ENCODE measurements at places on chromosomes 5 and 9.

GRCh38 chr9:115341426-115341825 is 223.5 kb upstream of the TNC start:
- DNase-seq = no peak

DNA sequence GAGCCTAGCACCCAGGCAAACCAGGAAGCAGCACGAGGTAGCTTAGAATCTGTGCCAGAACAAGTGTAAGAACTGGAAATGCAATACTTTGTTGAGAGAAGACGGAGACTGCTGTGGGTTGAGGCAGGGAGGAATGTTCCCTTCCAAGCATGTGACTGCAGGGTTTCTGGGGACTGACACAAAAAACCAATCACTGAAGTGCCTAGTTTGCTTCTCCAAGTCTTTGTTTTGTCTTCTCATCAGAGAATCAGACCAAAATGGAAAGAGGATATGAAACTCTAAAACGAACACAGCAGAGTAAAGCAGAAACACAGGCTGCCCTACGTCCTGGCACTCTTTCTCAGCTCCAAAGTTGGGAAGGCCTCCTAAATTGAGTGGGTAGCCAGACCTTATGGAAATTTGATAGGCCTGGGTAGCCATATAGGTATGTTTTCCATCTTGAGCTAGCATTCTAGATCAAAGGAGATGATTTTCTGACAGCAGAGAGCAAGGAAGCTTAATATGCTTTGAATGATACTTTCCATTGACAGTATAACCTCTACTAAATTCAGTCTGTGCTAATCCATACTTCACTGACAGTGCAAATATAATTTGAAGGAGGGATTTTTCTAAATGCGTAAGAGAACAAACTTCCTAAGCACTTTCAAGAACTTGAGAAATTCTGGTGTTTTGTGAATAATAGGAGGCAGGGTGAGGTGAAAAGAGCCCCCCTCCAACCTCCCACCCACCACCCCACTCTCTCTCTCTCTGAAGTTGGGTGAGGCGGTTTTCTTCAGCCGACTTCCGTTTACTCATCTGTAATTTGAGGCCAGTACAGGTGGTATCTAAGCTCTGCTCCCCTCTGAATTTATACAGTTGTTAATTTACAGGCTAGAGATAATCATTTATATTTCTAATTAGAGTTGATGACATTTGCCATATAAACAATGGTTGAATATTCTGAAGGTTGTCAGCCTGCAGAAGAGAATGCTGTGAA is 5.5 kb downstream of the ADRB2 start:
- DNase-seq = no peak

DNA sequence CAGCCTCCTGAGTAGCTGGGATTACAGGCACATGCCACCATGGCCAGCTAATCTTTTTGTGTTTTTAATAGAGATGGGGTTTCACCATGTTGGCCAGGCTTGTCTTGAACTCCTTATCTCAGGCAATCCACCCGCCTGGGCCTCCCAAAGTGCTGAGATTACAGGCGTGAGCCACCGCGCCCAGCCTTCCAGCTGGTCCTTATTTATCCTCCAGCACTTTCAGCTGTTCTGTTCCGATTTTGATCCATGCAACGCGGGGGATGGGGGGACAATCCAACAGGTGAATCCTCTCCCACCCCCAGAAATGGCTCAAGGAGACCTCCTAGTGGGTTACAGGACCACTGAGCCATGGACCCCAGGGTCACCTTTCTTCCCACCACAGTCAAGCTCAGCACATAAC is 14.7 kb upstream of the CDKN2AIPNL start:
- no peak for DNase-seq

DNA sequence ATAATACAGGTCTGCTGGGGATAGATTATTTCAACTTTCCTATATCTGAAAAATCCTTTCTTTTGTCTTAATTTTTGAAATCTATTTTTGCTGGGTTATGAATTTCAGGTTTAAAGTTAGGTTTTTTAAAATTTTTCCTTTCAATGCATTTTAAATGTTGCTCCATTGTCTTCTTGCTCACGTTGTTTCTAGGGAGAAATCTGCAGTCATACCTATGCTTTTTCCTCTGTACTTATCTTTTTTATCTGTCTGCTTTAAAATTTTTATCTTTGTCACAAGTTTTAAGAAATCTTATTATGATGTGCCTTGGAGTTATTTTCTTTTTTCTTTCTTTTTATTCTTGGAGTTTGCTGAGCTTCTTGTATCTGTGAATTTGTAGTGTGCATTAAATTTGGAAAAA is 412.0 kb upstream of the KIF2A start:
- no peak for DNase-seq

GRCh38 chr5:54624805-54625568 is 107.4 kb downstream of the SNX18 start:
- no peak for DNase-seq

GRCh38 chr9:135883410-135884089 is 23.8 kb downstream of the CAMSAP1 start:
- no peak for DNase-seq

GRCh38 chr5:107254214-107254901 is 416.4 kb downstream of the EFNA5 start:
- DNase-seq = no peak

- DNase-seq = no peak
These were observed 10.8 kb downstream of the TRIM32 start for GRCh38 chr9:116697887-116698286.

- DNase-seq = no peak
These were observed 5.9 kb downstream of the CYFIP2 start for GRCh38 chr5:157271740-157272271.

DNA sequence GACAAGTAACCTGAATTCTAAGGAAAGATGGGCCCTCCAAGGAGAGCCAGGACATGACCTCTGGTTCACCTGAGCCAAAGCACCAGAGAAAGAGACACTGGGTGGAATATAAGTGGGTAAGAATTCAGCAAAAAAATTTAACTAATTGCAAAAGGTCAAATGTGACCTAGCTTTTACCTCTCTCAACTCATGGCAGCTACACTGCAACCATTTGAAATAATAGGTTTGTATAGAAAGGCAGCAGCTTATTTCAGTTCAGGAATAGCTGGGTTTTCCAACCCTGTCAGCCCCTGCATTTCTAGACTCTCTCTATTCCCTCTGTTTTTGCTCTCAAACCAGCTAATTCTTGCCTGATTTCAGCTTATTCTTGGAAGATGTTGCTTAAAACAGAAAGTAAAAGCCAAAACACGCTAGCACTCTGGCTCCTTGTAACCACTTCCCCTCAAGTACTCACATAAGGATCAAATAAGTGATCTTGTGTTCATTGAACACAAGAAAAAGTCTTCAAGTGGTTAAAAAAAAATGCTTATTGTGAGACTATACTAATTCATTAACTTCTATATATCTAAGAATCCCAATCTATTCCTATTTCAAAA is 101.1 kb upstream of the NR4A3 start:
- DNase-seq = no peak

DNA sequence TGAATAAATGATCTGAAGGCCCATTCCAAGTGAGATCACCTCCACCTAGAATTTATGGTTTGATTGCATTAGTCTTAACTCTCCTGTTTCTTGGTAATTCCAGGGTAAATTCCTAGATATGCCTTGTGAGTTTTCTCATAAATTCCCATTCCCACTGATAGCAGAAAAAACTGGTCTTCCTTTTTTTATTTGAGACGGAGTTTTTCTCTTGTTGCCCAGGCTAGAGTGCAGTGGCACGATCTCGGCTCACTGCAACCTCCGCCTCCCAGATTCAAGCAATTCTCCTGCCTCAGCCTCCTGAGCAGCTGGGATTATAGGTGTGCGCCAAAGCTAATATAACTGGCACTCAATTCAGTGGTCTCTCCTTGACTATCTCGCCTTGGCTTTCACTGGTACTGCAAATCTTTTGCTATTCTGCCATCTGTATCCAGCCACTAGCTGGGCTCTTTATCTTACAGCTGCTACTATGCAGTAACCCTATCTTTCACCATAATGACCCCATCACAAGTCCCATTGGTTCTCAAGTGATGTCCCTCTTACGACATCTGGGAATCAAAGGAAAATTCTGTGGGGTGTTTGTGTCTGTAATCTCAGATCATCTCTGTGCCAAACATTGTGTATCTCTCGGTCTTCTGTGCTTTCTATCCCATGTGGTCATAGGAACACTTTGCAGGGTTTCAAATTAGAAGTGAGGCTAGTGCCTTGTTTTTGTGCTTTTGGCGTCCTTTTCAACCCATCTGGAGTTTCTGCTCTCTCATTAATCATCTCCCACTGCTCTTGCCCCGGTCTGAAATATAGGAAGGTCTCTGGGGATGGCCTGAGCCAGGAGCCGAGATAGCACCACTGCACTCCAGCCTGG is 14.4 kb downstream of the HNRNPK start:
- DNase-seq = no peak

- DNase-seq = no peak
These were observed 2.1 kb downstream of the SAXO1 start for GRCh38 chr9:19030899-19031298.

GRCh38 chr5:134527156-134527960 is 1.9 kb downstream of the JADE2 start:
- peak; percentile 89 for DNase-seq

- DNase-seq = no peak
These were observed 35.6 kb downstream of the ADAMTSL2 start for GRCh38 chr9:133569891-133570690.

GRCh38 chr5:135094339-135095051 is 60.5 kb upstream of the PITX1 start:
- no peak for DNase-seq

DNA sequence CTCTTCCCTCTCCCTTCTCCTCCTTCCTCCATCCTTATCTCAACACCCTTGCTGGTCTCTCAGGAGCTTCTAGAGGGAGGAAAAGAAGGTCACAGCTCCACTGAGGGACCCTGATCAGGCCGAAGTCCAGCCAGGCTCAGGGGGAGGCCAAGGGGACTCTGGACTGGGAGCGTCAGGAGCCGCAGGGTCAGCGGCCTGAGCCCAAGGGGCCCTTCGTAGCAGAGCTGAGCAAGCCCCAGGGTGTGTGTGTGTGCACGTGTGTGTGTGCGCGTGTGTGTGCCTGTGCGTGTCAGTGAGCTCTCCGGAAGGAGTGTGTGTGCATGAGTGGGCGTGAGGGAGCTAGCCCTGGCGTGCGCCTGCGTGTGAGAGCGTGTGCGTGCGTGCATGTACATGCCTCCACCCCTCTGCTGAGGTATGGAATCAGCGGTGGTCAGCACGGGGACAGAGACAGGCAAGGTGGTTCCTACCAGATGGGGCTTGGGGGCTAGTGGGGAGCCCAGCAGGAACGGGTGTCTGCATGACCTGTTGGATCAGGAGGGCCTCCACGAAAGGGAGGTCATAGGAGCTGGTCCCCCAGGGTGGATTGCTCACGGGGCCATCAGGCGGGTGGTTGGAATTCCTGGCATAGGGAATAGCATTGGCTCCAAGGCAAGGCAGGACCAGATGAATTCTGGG is 10.0 kb upstream of the AGPAT2 start:
- no peak for DNase-seq

DNA sequence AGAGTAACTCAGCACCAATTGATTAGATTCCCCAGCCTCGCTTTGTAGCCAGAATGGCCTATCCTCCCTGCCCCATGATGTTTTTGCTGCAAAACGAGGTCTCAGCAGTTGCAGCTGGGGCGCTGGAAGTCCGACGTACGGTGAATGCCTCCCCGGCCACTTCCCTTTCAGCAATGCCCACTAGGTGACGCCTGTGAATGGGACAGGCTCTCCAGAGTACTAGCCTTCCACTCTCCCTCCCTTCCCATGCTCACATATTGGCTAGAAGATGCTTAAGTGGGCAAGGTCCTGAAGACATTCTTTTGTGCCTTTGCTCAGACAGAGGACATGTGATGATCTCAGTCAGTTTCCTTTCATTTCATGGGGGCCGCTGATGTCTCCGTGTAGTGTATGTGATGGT is 50.8 kb downstream of the DMRT2 start:
- peak; percentile 62 for DNase-seq

GRCh38 chr5:50990296-50990924 is 324.0 kb downstream of the PARP8 start:
- DNase-seq = no peak

- no peak for DNase-seq
These were observed 10.4 kb upstream of the SSBP2 start for GRCh38 chr5:81761270-81761669.

DNA sequence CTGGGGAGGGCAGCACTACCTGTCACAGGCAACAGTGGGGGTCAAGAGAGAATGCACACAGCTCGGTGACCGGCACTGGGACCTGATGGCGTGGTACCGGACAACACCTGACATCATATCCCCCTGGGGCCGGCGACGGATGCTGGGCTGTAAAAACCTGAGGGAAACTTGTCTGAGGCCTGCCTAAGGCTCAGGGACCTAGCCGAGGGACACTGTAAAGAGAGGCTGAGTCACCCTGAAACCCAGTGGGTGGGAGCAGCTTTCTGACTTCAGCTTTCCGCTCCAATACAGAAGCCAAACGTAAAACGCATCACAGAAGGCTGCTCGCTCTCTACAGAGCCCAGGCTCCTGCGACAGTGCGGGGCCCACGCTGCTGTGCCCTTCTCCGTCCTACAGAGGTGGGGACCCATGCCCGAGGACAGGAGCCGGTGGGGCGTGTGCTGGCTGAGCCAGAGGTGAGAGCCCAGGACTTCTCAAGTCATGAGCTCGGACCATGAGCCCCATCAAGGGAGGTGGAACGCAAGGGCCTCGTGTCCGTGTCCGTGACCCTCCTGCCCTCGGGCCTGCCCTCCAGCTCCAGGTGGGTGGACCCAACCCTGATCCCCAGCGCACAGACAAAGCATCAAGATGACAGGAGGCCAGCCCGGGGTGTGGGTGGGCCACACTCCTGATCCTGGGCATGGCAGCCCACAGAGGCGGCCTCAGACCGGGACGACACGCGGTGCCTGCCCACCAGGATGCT is 5.3 kb downstream of the RALGDS start:
- DNase-seq = peak; percentile 15

GRCh38 chr5:102715082-102715807 is 39.9 kb upstream of the PAM start:
- no peak for DNase-seq

GRCh38 chr5:42840842-42841567 is 29.3 kb upstream of the SELENOP start:
- DNase-seq = no peak

DNA sequence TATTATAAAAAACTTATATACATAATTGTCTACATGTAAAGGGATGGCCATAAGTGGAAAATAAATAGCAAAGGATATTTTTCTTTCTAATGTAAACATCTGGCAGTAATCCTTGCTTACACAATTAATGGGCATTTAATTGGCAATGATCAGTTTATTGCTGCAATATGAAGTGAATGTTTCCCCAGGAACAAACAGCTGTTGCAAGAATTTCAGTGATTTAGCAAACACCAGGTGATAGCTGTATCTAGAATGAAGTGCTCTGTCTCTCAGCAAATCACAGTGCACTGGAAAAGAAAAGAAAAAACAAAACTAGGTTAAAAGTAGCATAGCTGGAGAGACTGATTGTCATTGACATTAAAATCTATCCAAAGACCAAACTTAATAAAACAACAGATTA is 594.5 kb upstream of the ARRDC3 start:
- no peak for DNase-seq

- no peak for DNase-seq
These were observed 88.2 kb downstream of the LIFR start for GRCh38 chr5:38468202-38468673.

DNA sequence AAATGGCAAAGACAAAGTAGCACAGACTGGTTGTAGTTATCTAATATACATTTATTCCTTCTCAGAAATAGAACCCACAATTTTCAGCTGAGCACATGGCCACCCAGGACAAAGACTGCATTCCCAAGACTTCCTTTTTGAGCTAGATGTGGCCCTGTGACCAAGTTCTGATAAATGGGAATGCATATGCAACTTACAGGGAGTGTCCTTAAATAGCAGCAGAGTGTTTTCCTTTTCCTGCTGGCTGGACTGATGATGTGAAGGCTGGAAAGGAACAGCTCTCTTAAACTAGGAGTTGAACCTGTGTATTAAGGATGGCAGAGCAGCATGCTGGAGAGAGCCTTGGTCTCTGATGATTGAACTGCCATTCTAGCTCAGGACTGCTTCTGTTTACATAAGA is 74.7 kb upstream of the TNPO1 start:
- DNase-seq = no peak
